ENCODE measurements at places on chromosomes 2 and 18.

GRCh38 chr2:74002505-74003421 lies 18.1 kb downstream of the TET3 start:
- peaks cover 6% of the 10 kb centered on the region for H3K4me1 ChIP-seq
- peak; percentile 90 for DNase-seq
- H3K27me3 ChIP-seq: no peaks in the 10 kb centered on the region
- H3K4me3 ChIP-seq: peak overlapping the region; percentile 58

DNA sequence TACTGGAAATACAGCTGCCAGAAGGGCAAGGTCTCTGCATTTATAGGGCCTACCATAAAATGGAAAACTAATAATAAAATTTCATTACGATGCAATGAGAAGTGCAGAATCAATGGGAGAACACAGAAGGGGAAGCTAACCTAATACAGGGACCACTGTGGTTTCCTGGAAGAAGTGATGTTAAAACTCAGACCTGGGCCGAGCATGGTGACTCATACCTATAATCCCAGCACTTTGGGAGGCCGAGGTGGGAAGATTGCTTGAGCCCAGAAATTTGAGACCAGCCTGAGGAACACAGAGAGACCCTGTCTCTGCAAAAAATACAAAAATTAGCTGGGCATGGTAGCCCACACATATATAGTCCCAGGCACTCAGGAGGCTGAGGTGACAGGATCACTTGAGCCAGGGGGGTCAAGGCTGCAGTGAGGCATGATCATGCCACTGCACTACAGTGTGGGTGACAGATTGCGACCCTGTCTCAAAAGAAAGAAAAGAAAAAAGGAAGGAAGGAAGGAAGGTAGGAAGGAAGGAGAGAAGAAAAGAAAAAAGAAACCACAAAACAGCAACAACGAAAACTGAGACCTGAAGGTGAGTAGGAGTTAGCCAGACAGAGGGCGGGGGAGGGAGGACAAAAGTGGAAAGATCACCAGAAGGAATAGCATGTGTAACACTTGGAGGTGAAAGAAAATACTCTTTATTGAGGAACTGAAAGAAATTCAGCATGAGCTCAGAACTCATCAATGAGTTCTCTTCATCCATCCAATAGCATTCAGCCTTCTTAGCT lies 58.3 kb upstream of the DTNA start:
- H3K36me3 ChIP-seq: no peaks in the 10 kb centered on the region
- no peaks in the 10 kb centered on the region for H3K4me1 ChIP-seq
- DNase-seq: no peak
- no peaks in the 10 kb centered on the region for H3K27me3 ChIP-seq
- H3K27ac ChIP-seq: no peak overlapping the region
- H3K4me3 ChIP-seq: no peak overlapping the region

- no peaks in the 10 kb centered on the region for H3K27me3 ChIP-seq
- no peaks in the 10 kb centered on the region for H3K4me1 ChIP-seq
- no peaks in the 10 kb centered on the region for H3K36me3 ChIP-seq
- no peak overlapping the region for H3K27ac ChIP-seq
- DNase-seq: no peak
Observed at GRCh38 chr18:4102901-4103300, 352.2 kb downstream of the DLGAP1 start.

DNA sequence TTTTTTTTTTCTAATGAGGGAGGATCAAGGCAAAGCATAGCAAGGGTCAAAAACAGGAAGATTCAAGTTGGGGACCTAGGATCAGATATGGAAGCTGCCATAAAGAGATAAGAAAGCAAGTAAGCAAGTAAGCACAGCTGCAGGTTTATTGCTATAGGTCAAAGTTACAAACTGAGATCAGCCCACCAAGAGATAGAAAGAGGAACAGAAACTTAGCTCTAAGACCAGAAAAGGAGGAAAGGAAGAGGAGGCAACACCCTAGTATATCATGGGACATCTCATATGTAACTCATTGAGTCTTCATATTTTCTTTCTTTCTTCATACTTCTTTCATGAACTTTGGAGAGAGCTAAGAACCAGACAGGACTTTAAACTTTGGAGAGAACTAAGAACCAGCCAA lies 295.9 kb upstream of the CRIM1 start:
- DNase-seq: no peak
- no peaks in the 10 kb centered on the region for H3K4me1 ChIP-seq
- peak overlapping the region; percentile 74 for H3K27ac ChIP-seq
- H3K27me3 ChIP-seq: no peaks in the 10 kb centered on the region
- H3K4me3 ChIP-seq: no peak overlapping the region
- no peaks in the 10 kb centered on the region for H3K36me3 ChIP-seq

GRCh38 chr18:37275237-37275741 lies 290.3 kb downstream of the CELF4 start:
- no peak for DNase-seq
- no peak overlapping the region for H3K27ac ChIP-seq
- no peaks in the 10 kb centered on the region for H3K27me3 ChIP-seq

- DNase-seq: no peak
- no peaks in the 10 kb centered on the region for H3K36me3 ChIP-seq
- no peak overlapping the region for H3K4me3 ChIP-seq
- no peak overlapping the region for H3K27ac ChIP-seq
Observed at GRCh38 chr2:25032094-25032493, 9.8 kb upstream of the EFR3B start.

DNA sequence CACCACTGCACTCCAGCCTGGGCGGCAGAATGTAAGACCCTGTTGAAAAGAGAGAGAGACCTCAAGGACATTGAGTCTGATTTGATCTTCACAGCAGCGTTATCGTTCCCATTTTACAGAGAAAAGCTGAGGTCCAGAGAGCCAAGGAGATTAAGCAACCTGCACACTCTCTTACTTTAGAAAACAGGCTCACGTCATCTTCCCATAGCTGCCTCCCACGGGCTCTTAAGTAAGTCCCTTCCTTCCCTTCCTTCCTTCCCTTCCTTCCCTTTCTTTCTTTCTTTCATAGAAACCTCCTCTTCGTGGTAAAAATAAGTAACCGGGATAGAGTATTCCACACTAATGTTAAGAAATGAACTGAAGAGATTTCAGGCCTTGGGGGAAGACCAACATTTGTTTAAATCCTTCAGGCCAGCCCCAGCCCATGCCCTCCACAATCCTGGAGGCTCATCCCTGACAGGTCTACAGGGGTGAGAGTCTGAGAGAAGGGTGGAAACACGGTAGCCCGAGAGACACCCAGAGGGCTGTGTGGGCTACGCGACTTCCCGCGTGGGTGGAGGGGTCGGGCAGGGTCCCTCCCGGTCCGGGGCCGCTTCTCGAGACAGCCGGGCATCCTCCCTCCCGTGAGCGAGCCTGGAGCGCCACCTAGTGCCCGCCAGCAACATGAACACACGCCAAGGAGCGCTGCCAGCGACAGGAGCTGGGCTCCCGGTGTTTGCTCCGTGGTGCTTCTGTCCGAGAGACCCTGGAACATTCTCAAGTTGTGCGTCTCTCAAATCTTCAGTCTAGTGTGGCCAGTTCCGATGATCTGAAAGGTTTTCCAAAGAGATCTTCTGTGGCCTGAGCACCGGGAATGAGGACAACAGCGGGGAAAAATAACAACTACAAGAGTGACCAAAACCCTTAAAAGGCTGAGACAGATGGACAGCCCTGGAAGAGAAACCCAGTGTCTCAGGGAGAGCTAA lies 160.3 kb downstream of the INO80D start:
- peak; percentile 78 for DNase-seq
- H3K4me3 ChIP-seq: peak overlapping the region; percentile 8
- H3K27me3 ChIP-seq: no peaks in the 10 kb centered on the region
- no peaks in the 10 kb centered on the region for H3K36me3 ChIP-seq
- no peak overlapping the region for H3K27ac ChIP-seq
- no peaks in the 10 kb centered on the region for H3K4me1 ChIP-seq

GRCh38 chr18:9067823-9068222 lies 34.7 kb upstream of the NDUFV2 start:
- no peaks in the 10 kb centered on the region for H3K36me3 ChIP-seq
- H3K27ac ChIP-seq: peak overlapping the region; percentile 60
- DNase-seq: no peak
- H3K27me3 ChIP-seq: no peaks in the 10 kb centered on the region
- H3K4me3 ChIP-seq: no peak overlapping the region

- H3K27ac ChIP-seq: no peak overlapping the region
- DNase-seq: no peak
- no peak overlapping the region for H3K4me3 ChIP-seq
- H3K36me3 ChIP-seq: no peaks in the 10 kb centered on the region
Observed at GRCh38 chr2:25829377-25829704, 48.9 kb downstream of the ASXL2 start.

GRCh38 chr18:21741562-21742314 lies 1.1 kb downstream of the MIB1 start:
- peak; percentile 59 for DNase-seq
- H3K4me3 ChIP-seq: peak overlapping the region; percentile 94
- no peaks in the 10 kb centered on the region for H3K27me3 ChIP-seq
- H3K4me1 ChIP-seq: no peaks in the 10 kb centered on the region

DNA sequence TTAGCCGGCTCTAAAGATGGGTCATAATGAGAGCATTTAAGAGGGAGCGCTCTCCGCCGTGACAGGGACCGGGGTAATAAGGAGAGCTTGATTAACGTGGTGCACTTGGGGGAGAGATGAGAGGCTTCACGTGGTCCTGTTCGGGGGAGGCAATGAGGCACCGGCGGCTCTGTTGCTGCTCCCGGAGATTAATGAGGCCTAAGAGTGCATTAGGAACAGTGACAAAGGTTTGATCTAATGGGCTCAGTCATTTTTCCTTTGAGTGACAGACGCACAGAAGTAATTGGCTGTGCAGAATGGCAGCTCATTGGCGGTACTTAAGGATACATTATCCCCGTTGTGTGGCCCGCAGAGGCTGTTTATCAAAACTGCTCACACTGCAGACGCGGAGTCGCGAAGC lies 250.7 kb downstream of the GBX2 start:
- no peak for DNase-seq
- H3K27ac ChIP-seq: no peak overlapping the region
- no peak overlapping the region for H3K4me3 ChIP-seq
- H3K27me3 ChIP-seq: no peaks in the 10 kb centered on the region
- no peaks in the 10 kb centered on the region for H3K4me1 ChIP-seq

- H3K36me3 ChIP-seq: no peaks in the 10 kb centered on the region
- no peak overlapping the region for H3K4me3 ChIP-seq
- H3K4me1 ChIP-seq: no peaks in the 10 kb centered on the region
- H3K27ac ChIP-seq: no peak overlapping the region
- no peak for DNase-seq
Observed at GRCh38 chr2:27622921-27623384, 5.9 kb downstream of the CCDC121 start.

DNA sequence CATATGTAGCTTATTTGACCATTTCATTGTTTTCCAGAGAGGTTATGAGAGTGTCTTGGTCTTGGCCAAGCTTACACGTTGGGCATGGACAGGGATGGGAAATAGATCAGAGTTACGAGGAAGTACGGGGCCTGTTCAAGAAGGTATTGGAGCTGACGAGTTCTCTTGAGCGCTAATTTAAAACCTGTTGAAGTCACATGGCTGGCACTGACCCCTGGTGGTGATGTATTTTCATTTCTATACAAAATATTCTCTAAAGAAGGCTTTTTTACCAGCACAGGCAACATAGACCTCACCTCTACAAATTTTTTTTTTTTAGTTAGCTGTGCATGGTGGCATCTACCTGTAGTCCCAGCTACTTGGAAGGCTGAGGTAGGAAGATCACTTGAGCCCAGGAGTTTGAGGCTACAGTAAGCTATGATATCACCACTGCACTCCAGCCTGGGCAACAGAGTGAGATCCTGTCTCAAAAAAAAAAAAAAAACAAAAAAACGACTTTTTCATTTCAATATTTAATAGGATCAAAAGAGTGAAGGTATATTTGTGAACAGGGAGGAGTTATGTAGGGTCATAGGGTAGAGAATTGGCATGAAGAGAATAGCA lies 19.6 kb downstream of the UGP2 start:
- no peaks in the 10 kb centered on the region for H3K4me1 ChIP-seq
- H3K27me3 ChIP-seq: no peaks in the 10 kb centered on the region
- peak; percentile 36 for DNase-seq
- no peaks in the 10 kb centered on the region for H3K36me3 ChIP-seq
- H3K4me3 ChIP-seq: no peak overlapping the region

DNA sequence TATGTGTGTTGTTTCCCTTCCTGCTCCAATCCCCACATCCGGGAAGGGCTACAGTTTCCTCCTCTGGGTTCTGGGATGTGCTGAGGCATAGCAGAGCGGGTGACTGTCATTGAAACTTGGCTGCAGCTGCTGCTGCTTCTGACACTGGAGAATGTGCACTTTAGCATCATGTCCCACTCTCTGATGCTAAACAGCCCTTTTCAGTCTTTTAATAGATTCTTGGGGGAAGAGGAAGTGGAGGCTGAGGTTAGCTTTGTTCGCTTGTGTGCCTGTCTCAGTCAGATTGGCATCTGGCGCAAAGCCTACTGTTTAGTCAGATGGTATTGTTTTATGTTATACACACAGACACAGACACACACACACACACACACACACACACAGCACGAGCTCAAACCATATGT lies 136.5 kb upstream of the RND3 start:
- no peaks in the 10 kb centered on the region for H3K36me3 ChIP-seq
- H3K4me1 ChIP-seq: no peaks in the 10 kb centered on the region
- H3K27ac ChIP-seq: no peak overlapping the region

GRCh38 chr2:117714110-117714509 lies 100.4 kb upstream of the DDX18 start:
- no peaks in the 10 kb centered on the region for H3K36me3 ChIP-seq
- no peaks in the 10 kb centered on the region for H3K27me3 ChIP-seq
- H3K4me3 ChIP-seq: no peak overlapping the region
- no peaks in the 10 kb centered on the region for H3K4me1 ChIP-seq
- DNase-seq: no peak
- no peak overlapping the region for H3K27ac ChIP-seq

DNA sequence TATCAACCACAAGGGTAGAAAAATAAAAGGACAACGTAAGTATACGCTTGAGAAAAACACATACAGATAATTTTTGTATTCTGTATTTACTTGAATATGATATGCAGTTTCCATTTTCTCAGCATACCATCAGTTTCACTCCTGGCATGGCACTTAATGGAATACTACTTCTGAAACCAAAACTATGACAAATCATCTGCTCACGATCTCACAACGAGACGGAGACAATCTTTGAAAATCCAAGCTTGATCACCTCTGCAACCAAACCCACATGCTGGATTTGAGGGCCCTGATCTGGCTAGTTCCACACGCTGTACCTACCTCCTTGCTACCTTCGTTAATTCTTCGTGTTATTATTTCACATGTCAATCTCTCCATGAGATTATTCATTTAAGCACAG lies 387.6 kb downstream of the NBAS start:
- H3K27ac ChIP-seq: no peak overlapping the region
- H3K4me1 ChIP-seq: no peaks in the 10 kb centered on the region
- no peak overlapping the region for H3K4me3 ChIP-seq
- no peaks in the 10 kb centered on the region for H3K27me3 ChIP-seq
- no peaks in the 10 kb centered on the region for H3K36me3 ChIP-seq

DNA sequence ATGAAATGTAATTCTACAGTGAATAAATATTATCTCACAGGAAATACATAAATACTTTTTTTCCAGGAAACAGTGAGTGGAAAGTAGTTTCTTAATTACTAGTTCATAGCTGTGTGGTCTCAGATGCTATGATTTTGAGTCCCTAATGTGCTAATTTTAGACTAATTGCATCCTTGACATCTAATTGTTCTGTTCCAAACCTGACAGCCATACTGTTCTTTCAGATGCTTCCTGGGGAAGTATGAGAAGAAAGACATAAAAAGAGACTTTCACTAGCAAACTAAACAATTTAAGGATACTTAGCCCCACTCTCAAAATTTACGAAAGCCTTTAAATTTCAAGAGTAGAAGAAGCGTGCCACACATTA lies 350.9 kb upstream of the CDH20 start:
- H3K4me3 ChIP-seq: no peak overlapping the region
- H3K27me3 ChIP-seq: no peaks in the 10 kb centered on the region
- H3K27ac ChIP-seq: no peak overlapping the region

- no peaks in the 10 kb centered on the region for H3K27me3 ChIP-seq
- no peaks in the 10 kb centered on the region for H3K4me1 ChIP-seq
- H3K27ac ChIP-seq: no peak overlapping the region
- H3K36me3 ChIP-seq: peaks cover 28% of the 10 kb centered on the region
- H3K4me3 ChIP-seq: no peak overlapping the region
- DNase-seq: no peak
Observed at GRCh38 chr2:47426786-47427185, 23.8 kb downstream of the MSH2 start.
